ENCODE measurements at places on chromosomes 2 and 18. TPM values are rescaled to one million over a fixed set of nuclear protein-coding genes. Genes with fewer than 3 reads are reported as not detected.

DNA sequence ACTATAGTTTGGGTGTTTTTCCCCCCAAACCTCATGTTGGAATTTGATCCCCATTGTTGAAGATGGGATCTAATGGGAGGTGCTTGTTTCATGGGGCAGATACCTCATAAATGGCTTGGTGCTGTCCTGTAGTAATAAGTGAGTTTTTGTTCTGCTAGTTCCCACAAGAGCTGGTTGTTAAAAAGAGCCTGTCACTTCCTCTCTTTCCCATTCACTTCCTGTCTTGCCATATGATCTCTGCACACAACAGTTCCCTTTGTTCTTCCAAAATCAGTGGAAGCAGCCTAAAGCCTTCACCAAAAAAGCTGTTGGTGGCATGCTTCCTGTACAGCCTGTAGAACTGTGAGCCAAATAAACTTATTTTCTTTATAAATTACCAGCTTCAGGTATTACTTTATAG, 768.2 kb upstream of the VRK2 start:
- no peak for DNase-seq

Gene CXCR1
- total RNA-seq = not detected

GRCh38 chr2:20989404-20989803, 54.5 kb downstream of the APOB start:
- no peak for DNase-seq

DNA sequence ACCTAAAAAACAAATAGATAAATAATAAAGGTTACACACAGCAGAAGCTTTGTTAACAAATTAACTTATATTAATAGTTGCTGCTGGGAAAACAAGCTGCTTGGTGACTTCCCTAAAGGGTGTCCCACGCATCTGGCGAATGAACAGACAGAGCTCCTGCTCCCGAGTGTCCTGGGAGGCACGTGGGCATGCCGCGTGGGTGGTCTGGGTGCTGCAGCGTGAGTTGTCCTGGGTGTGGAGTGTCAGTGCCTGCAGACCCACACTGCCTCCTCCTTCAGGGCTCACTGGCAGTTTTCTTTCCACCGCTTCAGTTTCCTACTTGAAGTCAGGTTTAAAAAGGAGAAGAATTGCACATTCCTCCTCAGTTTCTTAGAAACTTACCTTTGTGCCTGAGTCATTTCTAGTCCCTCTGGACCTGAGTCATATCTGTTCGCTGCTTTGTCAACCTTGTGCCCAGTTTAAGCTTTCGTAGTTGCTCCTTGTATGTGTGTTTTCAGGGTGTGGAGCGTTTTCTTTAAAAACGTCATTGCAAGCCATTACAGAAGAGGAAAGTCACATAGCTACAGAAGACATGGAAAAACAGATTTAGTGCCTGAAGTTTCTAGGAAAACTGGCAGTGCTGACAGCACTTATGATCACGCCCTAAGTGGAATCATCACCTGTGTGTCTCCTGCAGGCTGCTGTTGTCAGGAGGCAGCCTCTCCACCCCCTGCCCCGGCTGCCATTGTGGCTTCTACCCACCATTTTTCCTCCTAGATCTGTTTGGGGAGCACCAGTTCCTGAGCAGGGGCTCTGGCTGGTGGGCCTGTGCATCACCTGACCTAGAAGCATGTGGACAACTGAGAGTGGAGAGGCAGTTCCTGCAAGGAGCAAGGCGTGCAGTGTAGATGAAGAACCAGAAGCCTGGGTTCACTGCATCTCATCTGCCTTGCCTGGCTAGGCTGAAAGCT, 24.5 kb downstream of the IMPA2 start:
- DNase-seq = no peak

GRCh38 chr2:206805887-206806607, 40.6 kb downstream of the FASTKD2 start:
- no peak for DNase-seq

DNA sequence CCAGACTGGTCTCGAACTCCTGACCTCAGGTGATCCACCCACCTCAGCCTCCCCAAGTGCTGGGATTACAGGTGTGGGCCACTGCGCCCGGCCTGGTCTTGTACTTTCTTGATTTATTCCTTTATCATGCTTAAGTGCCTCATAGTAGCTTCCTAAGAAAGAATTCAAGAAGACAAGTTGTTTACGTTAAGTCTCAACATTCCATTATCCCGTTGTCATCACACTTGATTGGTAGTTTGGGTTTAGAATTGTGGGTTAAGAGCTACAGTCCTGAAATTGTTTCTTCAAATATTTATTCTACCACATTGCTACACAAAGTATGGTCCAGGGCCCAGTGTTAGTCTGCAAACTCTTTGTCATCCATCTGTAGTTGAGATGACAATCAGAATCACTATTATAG, 194.0 kb downstream of the VWC2L start:
- no peak for DNase-seq

DNA sequence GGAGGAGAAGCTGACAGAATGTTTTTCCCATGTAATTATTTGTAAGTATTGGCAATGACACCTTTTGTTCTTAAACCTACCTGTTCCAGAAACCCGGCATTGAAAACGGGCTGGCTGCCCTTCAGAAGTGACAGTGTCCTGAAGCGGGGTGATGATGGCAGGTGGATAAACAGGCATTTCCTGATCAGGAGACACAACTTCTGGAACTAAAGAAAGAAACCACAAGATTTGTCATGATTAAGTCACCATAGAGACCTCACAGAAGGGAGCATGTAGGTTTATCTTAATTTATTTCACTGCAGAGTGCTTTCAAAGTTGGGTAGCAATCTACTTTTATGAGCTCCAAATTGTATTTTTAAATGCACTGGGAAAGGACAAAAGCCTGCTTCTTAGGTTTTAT, 43.1 kb downstream of the TTN start:
- no peak for DNase-seq

DNA sequence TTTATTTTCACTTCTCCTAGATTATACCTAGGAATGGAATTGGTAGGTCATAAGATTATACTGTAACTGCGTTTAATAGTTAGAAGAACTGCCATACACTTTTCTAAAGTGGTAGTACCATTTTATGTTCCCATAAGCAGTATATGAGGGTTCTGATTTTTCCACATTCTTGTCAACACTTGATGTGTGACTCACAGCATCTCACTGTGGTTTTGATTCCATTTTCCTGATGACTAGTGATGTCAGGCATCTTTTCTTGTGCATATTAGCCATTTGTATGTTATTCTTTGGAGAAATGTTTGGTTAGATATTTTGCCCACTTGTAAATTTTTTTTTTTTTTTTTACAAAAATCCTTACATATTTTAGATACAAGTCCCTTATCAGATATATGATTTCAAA, 2.3 kb downstream of the DCAF17 start:
- no peak for DNase-seq

GRCh38 chr18:66695281-66695680, 91.4 kb upstream of the CDH19 start:
- no peak for DNase-seq

GRCh38 chr2:73256618-73256922, 22.5 kb downstream of the CCT7 start:
- DNase-seq = no peak

GRCh38 chr2:159454185-159454584, 162.2 kb downstream of the BAZ2B start:
- DNase-seq = no peak

DNA sequence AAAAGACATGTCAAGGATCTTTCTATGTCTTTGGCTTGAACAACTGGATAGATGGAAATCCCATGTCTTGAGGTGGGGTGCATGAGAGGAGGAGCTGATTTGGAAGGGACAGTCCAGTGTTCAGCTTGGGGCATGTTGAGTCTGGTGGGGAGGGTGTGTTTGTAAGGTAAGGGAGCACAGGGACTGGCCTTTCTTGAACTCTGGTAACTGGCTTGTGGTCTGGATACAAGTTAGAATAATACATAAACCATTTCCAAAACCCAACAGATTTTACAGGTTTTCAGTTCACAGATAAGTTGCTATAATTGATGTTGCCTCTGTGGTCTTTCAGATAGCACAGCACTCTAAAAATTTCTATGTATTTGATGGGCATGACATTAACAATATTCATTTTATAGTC, 24.2 kb downstream of the RHBDD1 start:
- no peak for DNase-seq

DNA sequence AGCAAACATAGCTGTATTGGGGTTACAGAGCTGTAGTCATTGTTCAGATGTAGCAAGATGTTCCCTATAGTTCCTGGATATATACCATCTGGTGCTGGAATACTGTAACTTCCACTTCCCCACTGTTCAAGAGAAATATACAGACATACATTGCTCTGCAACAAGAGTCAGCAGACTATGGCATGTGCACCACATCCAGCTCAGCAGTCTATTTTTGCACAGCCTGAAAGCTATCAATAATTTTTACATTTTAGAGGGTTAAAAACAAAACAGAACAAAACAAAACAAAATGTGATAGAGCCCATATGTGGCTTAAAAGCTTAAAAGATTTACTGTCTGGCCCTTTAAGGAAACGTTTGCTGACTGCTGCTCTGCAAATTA, 31.8 kb upstream of the VIT start:
- DNase-seq = no peak

GRCh38 chr2:97928591-97928990, 67.2 kb downstream of the TMEM131 start:
- DNase-seq = no peak

- DNase-seq = no peak
Observed at GRCh38 chr2:20225294-20226151, 593 bp upstream of the SDC1 start.

DNA sequence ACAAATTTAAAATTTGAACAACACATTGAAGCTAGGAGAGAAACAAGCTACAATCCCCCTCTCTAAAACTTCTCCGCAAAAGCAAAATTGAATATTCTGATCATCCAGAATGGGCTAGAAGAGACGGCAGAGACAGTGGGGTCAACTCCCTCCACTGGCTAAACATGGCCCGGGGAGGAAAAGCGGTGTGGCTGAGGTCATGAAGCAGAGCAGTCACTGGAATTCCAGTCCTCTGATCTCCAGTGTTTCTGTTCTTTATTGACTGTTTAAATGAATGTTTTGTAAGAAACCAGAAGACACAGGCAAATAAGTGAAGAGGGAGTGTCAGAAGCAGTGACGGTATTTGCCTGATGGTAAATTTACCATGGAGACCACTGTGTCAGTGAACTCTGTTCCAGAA, 116.2 kb downstream of the GAREM1 start:
- DNase-seq = no peak

DNA sequence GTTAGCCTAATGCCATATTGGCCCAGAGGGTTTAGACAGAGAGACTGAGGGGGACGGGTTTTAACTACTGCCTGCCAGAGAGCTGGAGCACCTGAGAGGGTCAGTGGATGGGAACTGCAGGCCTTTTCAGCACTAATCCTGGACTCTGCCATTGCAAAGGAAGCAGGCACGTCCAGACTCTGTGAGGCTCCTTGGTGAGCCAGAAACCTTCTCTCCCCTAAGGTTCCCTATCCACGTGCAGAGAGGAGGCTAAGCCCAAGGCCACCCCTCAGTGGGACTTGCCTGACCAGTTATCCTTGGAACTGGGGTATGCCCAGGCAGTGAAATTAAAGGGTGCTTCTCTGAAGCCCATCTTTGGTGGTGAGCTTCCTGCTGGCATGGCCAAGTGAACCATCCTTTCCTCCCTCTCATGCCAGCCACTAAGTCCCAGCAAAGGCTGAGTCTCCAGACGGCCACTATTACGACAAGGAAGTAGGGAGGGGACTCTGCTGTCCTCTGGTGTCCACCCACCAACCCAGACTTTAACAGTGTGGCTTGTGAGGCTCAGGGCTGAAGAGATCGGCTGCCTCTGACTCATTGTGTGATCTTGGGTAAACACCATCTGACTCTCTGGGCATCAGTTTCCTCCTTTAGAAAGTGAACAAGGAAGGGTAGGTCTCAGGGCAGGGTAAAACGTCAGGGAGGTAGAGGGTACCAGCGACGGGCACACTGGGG, 3.9 kb upstream of the MLPH start:
- DNase-seq = no peak

DNA sequence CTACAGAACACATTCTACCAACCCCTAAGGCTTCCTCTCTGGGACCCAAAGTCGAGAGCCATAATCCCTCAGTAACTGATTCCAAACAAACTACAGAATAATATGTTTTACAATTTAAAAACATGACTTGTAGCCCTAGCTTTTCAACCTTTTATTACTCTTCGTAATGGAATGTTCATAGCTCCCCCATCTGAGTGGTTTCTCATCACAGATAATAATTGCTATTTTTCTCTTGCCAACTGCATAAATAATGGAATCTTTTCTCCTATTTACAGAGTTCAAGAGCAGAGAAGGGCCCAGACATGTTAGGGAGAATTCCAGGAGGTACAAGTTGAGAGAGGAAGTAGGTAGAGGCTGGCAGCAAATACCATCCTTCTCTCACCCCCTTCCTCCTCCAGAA, 59.9 kb upstream of the CERS6 start:
- no peak for DNase-seq

Gene SLC35F6
- total RNA-seq = 21.2 TPM

- peak; percentile 41 for DNase-seq
Observed at GRCh38 chr2:31138037-31138962, at the start of gene GALNT14. GALNT14 (minus strand) TSS chr2:31138440; CDS start chr2:31138086, 354 bp downstream.

Gene FLACC1
- total RNA-seq = 7.0 TPM

Gene RGPD3
- total RNA-seq = 0.44 TPM

Gene SLC9A4
- total RNA-seq = not detected

DNA sequence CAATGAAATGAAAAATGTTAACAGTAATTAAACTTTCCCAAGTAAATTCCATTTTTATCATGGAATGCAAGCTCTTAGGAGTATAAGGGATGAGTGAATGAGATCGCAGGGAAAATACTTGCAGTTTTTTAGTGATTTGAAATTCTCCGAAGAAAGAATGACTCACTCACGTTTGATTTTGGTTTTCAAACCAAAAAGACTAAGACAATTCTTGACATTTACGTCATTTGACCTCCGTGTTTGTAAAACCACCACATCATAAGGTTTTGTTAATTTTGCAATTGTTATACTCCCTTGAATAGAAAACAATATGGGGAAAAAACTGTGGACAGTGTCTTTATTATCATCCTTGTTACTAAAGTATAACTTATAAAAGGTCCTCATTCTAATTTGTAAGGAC, 29.4 kb downstream of the COL4A4 start:
- no peak for DNase-seq

GRCh38 chr2:127771756-127772155, 39.2 kb downstream of the WDR33 start:
- no peak for DNase-seq

Gene TUBB6
- 0.22 TPM for total RNA-seq

- DNase-seq = no peak
Observed at GRCh38 chr18:8151181-8151580, 458.1 kb upstream of the RAB12 start.

- no peak for DNase-seq
Observed at GRCh38 chr2:125593036-125593435, 1062.9 kb upstream of the GYPC start.

DNA sequence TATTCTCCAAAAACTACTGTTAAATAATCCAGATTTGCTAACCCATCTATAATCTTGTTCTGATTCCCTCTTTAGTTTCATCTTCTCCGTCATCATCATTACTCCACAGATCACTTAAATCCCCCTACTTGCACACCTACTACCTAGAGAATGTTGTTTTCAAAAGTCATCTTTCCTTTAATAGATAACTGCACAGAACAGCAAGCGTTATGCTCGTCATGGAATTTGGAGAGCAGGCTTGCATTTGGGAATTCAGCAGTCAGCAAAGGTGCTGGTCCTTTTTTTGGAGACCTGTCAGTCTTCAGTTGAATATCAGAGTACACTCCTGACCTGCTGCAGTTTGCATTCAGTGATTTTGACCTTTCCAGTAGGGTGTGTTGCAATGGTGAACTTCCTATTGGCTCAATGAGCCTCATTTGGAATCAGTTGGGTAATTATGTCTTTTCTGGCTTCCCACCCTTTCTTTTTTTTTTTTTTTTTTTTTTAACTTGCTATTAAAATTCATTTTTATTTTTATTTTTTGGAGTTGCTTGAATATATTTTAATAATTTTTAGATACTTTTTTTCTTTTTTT, 110.6 kb downstream of the HNRNPLL start:
- DNase-seq = no peak

Measured in CD4-positive, CD25-positive, alpha-beta regulatory T cell (primary cell).